ENCODE measurements at places on chromosomes 3 and 15. TPM values are rescaled to one million over a fixed set of nuclear protein-coding genes. Genes with fewer than 3 reads are reported as not detected.
A peak's percentile ranks its signal among the peaks of the same experiment; 100 is the strongest.

GUCA1C gene
- not detected for total RNA-seq

ERICH6 gene
- 0.57 TPM for total RNA-seq

BNIP2 gene
- total RNA-seq, result 124 TPM

TRPC1 gene
- total RNA-seq, result 12.8 TPM

GRCh38 chr15:36232491-36232890, 346.9 kb upstream of the CDIN1 start:
- no peaks in the 10 kb centered on the region for H3K4me1 ChIP-seq
- no peaks in the 10 kb centered on the region for H3K36me3 ChIP-seq
- H3K4me3 ChIP-seq, result no peak overlapping the region
- no peak for DNase-seq
- no peak overlapping the region for H3K27ac ChIP-seq

DNA sequence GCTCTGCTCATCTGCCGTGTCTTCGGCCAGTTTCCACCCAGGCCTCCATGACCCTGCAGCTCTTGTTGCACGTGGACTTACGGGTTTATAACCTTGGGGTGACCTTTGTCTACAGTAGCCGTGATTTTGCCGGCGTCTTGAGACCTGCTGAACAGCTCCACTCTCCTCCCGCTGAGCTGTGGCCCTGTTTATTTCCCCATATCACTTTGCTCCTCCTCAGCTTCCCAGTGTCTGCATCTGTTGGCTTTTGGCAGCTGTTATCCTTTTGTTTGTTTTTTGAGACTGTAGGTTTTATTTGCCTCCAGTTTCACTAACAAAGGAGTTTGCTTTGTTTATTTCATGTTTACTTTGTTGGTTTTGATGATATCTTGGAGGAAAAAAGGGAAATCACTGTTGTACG, 29.3 kb upstream of the SLC28A1 start:
- H3K27me3 ChIP-seq, result no peaks in the 10 kb centered on the region
- H3K4me3 ChIP-seq, result no peak overlapping the region
- DNase-seq, result peak; percentile 24
- H3K4me1 ChIP-seq, result no peaks in the 10 kb centered on the region
- peak overlapping the region; percentile 30 for H3K27ac ChIP-seq
- H3K36me3 ChIP-seq, result no peaks in the 10 kb centered on the region

DNA sequence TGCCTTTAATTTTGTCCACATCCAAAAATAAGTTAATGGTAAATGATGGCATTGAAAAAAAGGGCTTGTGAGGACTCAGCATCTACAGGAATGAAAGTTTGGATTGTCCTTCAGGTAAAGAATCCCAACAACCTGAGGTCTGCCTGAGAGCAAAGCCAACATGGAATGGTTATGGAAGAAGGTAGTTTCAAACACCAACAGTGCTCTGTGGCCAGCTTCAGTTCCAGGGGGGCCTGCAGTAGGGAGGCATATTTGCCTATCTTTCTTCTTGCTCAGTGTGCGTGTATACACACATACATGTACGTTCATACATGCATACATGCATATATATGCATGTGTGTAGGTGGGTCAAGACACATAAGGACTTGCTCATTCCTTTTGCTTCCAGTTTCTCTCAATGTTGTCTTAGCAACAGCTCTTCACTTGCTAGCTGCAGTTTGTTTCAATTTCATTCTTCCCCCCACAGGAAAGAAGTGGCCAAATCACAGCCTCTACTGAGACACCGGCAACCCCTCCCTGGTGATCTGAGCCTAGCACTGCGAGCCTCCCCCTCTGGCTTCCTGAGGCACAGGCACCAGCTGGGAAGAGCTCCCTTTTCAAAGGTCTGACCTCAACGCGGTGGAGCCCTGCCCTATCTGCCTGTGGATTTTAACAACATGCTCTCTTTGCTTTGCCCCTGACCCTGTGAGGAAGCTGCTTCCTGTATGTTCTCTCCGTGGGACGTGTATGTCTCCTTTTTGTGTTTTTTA, 146.2 kb downstream of the KLF13 start:
- H3K4me1 ChIP-seq, result no peaks in the 10 kb centered on the region
- H3K4me3 ChIP-seq, result no peak overlapping the region
- H3K36me3 ChIP-seq, result no peaks in the 10 kb centered on the region
- no peak overlapping the region for H3K27ac ChIP-seq
- H3K27me3 ChIP-seq, result no peaks in the 10 kb centered on the region
- DNase-seq, result no peak

GALNT15 gene
- total RNA-seq, result 7.6 TPM

- DNase-seq, result no peak
- H3K27me3 ChIP-seq, result no peaks in the 10 kb centered on the region
- H3K36me3 ChIP-seq, result no peaks in the 10 kb centered on the region
Measured at GRCh38 chr15:80507638-80508316, 103.6 kb downstream of the ARNT2 start.

ATP10A gene
- 14.3 TPM for total RNA-seq

CIP2A gene
- total RNA-seq, result 13.8 TPM

- H3K36me3 ChIP-seq, result no peaks in the 10 kb centered on the region
- no peaks in the 10 kb centered on the region for H3K27me3 ChIP-seq
- no peak overlapping the region for H3K4me3 ChIP-seq
- DNase-seq, result no peak
- no peaks in the 10 kb centered on the region for H3K4me1 ChIP-seq
Measured at GRCh38 chr3:113602256-113602655, 69.9 kb downstream of the SIDT1 start.
